ENCODE measurements at places on chromosomes 4 and X.

- DNase-seq = no peak
Measured at GRCh38 chr4:144564358-144564757, 81.6 kb upstream of the HHIP start.

DNA sequence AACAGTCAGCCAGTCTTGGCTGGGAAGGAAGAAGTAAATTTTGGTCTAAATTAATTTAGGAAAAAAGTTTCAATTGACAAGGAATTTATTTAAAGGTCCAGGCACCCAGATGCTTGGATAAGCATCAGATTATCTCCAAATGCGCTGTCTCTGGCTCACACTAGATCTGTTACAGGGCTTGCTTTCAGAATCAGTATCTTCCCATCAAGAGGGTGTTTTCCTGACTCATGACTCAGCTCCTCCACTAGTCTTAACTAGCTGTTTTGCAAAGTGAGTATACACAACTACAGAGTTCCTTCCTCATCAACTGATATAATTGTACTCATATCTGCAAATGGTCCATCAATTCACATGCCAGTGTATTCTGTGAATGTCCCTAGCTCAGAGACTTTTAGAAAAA, 482.1 kb upstream of the CPEB2 start:
- no peak for DNase-seq

- DNase-seq = peak; percentile 76
Measured at GRCh38 chrX:102950908-102951866, 14.1 kb downstream of the RAB40AL start.

DNA sequence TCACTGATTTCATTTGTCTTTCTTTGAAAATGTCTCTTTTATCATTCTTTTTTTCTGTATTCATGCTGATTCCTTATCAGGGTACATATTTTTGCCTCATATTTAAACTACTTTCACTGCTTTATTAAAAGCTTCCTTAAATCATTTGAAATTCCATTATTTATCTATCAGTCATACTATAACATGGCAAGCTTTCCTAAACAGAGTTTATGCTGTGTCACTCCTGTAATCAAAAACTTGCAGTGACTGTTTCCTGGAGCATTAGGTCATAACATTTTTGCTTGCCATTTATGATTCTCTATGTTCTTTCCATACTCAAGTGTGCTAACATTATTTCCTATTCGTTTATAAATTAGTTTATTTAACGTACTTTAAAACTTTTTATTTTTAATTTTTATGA, 203.7 kb downstream of the BMPR1B start:
- no peak for DNase-seq

DNA sequence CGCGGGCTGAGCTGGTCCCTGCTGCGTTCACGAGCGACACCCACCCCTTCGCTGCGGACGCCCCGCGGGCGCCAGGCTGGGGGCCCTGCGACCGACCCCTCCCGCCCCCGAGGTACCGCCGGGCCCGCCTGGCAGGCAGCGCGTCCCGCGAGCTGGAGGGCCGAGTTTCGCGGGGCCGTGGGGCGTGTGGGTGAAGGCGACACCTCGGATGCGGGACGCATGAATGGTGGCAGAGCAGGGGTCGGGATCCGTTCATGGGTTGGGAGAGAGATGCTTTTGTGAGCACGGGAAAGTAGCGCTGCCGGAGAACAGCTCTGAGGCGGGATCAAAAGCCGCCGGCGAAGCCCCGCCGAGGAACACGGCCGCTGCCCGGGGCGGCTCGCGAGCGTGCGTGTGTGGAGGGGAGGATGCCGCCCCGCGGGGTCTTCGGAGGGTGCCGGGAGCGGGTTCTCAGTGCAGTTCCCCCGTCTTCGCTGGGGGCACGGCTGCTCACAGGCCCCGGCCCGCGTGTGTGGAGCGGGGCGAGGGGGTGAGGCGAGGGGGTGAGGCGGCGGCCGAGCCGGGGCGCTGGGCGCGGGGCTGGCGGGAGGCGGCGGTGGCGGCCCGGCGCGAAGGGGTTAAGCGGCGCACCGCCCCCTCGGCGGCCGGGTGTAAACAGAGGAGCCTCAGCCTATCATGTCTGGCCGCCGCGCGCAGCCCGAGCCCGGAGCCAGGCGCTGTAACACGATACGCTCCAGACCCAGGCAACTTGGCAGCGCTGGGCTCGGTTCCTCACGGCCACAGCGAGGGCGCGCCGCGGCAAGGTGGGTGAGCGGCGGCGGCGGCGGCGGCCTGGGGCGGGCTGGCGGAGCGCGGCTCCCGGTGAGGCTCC, 205.3 kb downstream of the TENM3 start:
- peak; percentile 80 for DNase-seq

- peak; percentile 5 for DNase-seq
Measured at GRCh38 chr4:64584981-64585557, 175.8 kb upstream of the TECRL start.

DNA sequence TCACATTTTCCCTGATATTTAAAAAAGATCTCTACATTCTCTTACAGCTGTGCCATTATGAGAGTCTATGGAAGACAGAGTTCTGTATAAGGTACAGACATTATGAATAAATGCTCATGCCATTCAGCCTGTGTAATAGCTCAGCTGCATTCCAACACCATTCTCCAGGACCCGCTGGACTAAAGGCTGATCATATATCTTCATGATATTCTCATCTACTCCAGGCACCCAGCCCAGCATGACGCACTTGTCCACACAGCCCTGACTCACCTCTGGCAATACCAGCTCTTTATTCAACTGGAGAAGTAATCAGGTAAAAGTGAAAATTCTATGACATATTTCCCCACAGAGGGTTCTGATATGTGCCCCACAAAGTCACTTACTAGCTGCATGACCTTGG, 437.5 kb upstream of the FGF16 start:
- DNase-seq = no peak
